ENCODE measurements at places on chromosomes 12 and 14.

DNA sequence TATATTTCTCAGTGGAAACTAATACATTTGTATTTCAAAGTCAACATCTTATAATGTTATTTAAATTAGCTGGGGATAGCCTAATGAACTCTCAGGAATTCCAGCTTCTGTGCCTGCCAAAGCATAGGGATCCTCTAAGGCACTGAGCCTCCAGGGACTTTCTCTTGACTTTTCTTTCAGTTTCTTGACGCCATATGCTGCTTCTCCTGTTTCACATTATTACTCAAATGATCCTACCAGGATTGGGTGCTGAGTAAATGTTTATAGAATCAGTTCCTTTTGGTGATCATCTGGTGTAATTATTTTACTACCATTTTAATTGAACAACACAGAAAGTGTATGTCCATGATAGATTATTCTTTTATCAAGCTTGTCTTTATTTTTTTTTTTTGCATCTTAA is 7.9 kb downstream of the METTL25 start:
- H3K4me3 ChIP-seq, result no peak overlapping the region
- peaks cover 18% of the 10 kb centered on the region for H3K4me1 ChIP-seq
- peaks cover 4% of the 10 kb centered on the region for H3K36me3 ChIP-seq
- no peak overlapping the region for H3K27ac ChIP-seq
- no peaks in the 10 kb centered on the region for H3K27me3 ChIP-seq

- H3K27me3 ChIP-seq, result no peaks in the 10 kb centered on the region
- no peak for DNase-seq
- no peak overlapping the region for H3K27ac ChIP-seq
- H3K36me3 ChIP-seq, result no peaks in the 10 kb centered on the region
These were observed 79.3 kb upstream of the TSPAN8 start for GRCh38 chr12:71237128-71237527.

DNA sequence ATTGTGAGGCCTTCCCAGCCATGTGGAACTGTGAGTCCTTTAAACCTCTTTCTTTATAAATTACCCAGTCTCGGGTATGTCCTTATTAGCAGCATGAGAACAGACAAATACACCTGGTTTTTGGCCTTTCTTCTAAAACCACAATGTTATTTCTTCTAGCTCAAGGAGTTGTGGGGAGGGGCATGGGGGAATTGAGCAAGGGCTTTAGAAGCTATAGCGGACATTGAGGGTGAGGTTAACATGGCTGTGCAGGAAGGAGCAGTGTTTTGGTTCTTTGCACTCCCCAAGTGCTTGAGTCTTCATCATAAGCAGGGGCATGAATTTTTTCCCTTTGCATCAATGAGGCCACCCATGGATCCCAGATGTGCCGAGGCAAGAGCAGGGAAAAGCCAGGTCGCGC is 86.8 kb downstream of the SPRING1 start:
- H3K4me1 ChIP-seq, result peaks cover 5% of the 10 kb centered on the region
- peaks cover 3% of the 10 kb centered on the region for H3K36me3 ChIP-seq
- H3K27me3 ChIP-seq, result peaks cover 7% of the 10 kb centered on the region
- no peak for DNase-seq
- no peak overlapping the region for H3K27ac ChIP-seq

- H3K27ac ChIP-seq, result no peak overlapping the region
- H3K27me3 ChIP-seq, result no peaks in the 10 kb centered on the region
- no peak overlapping the region for H3K4me3 ChIP-seq
- no peaks in the 10 kb centered on the region for H3K4me1 ChIP-seq
These were observed 44.2 kb downstream of the TTC8 start for GRCh38 chr14:88868558-88869159.

DNA sequence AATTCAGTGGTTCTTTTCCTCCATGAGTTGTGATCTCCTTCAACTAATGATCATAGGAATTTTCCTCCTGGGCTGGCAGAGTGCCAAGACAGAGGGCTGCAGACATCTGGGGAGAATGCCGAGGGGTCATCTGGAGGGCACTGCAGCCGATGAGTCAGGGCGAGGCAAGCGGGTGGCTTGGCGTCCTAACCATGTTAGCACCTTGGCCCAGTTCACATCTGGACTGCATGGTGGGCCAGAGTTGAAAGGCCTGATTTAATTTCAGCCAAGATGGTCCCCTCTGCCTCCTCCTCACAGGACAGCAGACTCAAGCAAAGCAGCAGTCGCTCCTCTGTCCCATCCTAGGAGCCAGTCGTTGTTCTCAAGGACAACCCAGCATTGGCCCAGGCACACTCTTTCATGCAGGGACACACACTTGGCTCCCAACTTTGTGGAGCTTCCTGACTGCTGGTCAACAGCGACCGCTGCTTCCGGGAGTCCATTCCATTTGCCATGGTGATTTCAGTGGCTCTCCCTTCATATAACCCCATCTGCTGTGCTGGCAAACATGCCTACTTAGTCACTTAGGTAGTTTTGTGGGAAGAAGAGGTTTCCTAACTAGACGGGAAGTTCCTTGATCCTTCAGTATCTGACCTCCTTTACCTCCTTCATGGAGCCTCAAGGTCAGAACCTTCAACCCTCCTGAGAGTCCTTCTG is 161.8 kb downstream of the TTC8 start:
- DNase-seq, result no peak
- no peak overlapping the region for H3K4me3 ChIP-seq
- no peaks in the 10 kb centered on the region for H3K4me1 ChIP-seq
- no peaks in the 10 kb centered on the region for H3K36me3 ChIP-seq
- no peak overlapping the region for H3K27ac ChIP-seq

GRCh38 chr12:108823804-108824203 is 33.6 kb downstream of the SSH1 start:
- H3K27ac ChIP-seq, result no peak overlapping the region
- DNase-seq, result no peak
- H3K36me3 ChIP-seq, result no peaks in the 10 kb centered on the region
- H3K27me3 ChIP-seq, result no peaks in the 10 kb centered on the region
- H3K4me1 ChIP-seq, result peaks cover 14% of the 10 kb centered on the region

- peaks cover 27% of the 10 kb centered on the region for H3K27me3 ChIP-seq
- no peak overlapping the region for H3K27ac ChIP-seq
- DNase-seq, result no peak
- H3K36me3 ChIP-seq, result no peaks in the 10 kb centered on the region
- no peaks in the 10 kb centered on the region for H3K4me1 ChIP-seq
- H3K4me3 ChIP-seq, result no peak overlapping the region
These were observed 70.2 kb upstream of the TCL1A start for GRCh38 chr14:95784137-95784536.

GRCh38 chr14:61838661-61839245 is 76.5 kb downstream of the SNAPC1 start:
- H3K27ac ChIP-seq, result no peak overlapping the region
- peaks cover 6% of the 10 kb centered on the region for H3K4me1 ChIP-seq
- no peaks in the 10 kb centered on the region for H3K36me3 ChIP-seq
- H3K4me3 ChIP-seq, result no peak overlapping the region

GRCh38 chr12:83346333-83346732 is 659.6 kb downstream of the TMTC2 start:
- no peaks in the 10 kb centered on the region for H3K36me3 ChIP-seq
- no peaks in the 10 kb centered on the region for H3K4me1 ChIP-seq
- H3K27me3 ChIP-seq, result peaks cover 4% of the 10 kb centered on the region
- H3K27ac ChIP-seq, result no peak overlapping the region

- no peak overlapping the region for H3K4me3 ChIP-seq
- DNase-seq, result no peak
- H3K36me3 ChIP-seq, result peaks cover 3% of the 10 kb centered on the region
- peaks cover 2% of the 10 kb centered on the region for H3K4me1 ChIP-seq
These were observed 83.6 kb upstream of the USP44 start for GRCh38 chr12:95634622-95635621.

GRCh38 chr12:106801830-106802533 is 27.5 kb downstream of the RIC8B start:
- no peaks in the 10 kb centered on the region for H3K27me3 ChIP-seq
- peaks cover 18% of the 10 kb centered on the region for H3K36me3 ChIP-seq
- H3K27ac ChIP-seq, result peak overlapping the region; percentile 8
- no peak overlapping the region for H3K4me3 ChIP-seq
- DNase-seq, result no peak
- H3K4me1 ChIP-seq, result peaks cover 23% of the 10 kb centered on the region

- no peaks in the 10 kb centered on the region for H3K4me1 ChIP-seq
- H3K4me3 ChIP-seq, result no peak overlapping the region
- H3K27me3 ChIP-seq, result no peaks in the 10 kb centered on the region
- H3K27ac ChIP-seq, result no peak overlapping the region
- DNase-seq, result no peak
These were observed 124.7 kb downstream of the EPS8 start for GRCh38 chr12:15664491-15664890.

DNA sequence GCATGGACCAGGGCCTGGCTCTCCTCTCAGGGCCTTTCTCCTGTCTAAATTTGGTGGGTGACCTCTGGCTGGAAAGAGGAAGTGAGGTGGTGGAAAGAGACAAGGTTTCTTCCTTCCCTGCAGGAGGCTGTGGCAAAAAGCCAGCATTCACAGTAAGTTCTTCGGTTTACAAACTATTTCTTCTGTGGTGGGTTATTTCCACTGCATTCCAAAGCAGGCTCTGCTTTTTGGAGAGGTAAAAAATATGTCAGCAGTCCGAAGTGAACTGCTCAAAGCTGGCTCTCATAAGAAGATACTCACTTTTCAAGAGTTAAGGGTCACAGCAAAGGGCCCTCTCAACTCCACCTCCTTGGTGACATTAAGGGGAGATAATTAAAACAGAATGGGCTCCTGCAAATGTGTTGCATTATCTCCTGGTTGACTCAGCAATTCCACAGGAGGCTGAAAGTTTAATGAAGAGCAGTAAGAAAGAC is 48.9 kb upstream of the POC1B start:
- no peaks in the 10 kb centered on the region for H3K27me3 ChIP-seq
- H3K4me1 ChIP-seq, result no peaks in the 10 kb centered on the region
- DNase-seq, result no peak
- no peaks in the 10 kb centered on the region for H3K36me3 ChIP-seq

GRCh38 chr12:67280572-67280971 is 11.4 kb downstream of the CAND1 start:
- H3K36me3 ChIP-seq, result peaks cover 2% of the 10 kb centered on the region
- no peak overlapping the region for H3K4me3 ChIP-seq
- DNase-seq, result no peak
- no peak overlapping the region for H3K27ac ChIP-seq
- peaks cover 44% of the 10 kb centered on the region for H3K4me1 ChIP-seq

DNA sequence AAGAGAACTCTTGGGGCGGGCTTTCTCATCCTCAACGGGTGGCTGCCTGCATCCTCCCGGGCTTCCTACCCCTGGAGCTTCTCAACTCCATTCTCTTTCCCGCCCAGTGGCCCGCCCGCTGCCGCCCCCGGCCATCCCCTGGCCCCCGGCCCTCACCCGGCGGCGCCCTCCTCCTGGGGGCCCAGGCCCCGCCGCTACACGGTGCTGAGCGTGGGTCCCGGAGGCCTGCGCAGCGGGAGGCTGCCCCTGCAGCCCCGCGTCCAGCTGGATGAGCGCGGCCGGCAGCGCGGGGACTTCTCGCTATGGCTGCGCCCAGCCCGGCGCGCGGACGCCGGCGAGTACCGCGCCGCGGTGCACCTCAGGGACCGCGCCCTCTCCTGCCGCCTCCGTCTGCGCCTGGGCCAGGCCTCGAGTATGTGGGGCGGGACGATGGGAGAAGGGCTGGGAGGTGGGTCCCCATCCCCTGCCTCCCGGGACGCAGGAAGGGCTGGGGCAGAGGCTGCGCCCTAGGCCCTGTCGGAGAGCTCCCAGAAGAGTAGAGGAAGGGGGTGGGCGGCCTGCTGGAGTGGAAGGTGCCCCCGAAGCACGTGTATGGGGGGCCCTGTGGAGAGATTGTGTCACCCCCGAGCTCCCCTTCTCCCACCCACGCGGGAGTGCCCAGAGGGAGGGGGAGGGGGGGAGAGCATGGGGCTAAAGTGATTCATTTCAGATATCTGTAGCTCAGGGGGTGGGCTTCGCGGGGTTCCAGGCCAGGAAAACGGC is 1.5 kb downstream of the LAG3 start:
- H3K36me3 ChIP-seq, result peaks cover 13% of the 10 kb centered on the region
- peak overlapping the region; percentile 92 for H3K4me3 ChIP-seq
- no peak for DNase-seq
- H3K4me1 ChIP-seq, result peaks cover 34% of the 10 kb centered on the region

- peaks cover 2% of the 10 kb centered on the region for H3K36me3 ChIP-seq
- no peak overlapping the region for H3K4me3 ChIP-seq
- no peak for DNase-seq
- peaks cover 19% of the 10 kb centered on the region for H3K4me1 ChIP-seq
- peak overlapping the region; percentile 90 for H3K27ac ChIP-seq
- no peaks in the 10 kb centered on the region for H3K27me3 ChIP-seq
These were observed 30.9 kb downstream of the BICDL1 start for GRCh38 chr12:120019938-120020337.

GRCh38 chr12:89781946-89782550 is 73.4 kb upstream of the ATP2B1 start:
- no peaks in the 10 kb centered on the region for H3K27me3 ChIP-seq
- no peak for DNase-seq
- H3K4me1 ChIP-seq, result peaks cover 3% of the 10 kb centered on the region
- no peak overlapping the region for H3K4me3 ChIP-seq
- H3K27ac ChIP-seq, result peak overlapping the region; percentile 37

DNA sequence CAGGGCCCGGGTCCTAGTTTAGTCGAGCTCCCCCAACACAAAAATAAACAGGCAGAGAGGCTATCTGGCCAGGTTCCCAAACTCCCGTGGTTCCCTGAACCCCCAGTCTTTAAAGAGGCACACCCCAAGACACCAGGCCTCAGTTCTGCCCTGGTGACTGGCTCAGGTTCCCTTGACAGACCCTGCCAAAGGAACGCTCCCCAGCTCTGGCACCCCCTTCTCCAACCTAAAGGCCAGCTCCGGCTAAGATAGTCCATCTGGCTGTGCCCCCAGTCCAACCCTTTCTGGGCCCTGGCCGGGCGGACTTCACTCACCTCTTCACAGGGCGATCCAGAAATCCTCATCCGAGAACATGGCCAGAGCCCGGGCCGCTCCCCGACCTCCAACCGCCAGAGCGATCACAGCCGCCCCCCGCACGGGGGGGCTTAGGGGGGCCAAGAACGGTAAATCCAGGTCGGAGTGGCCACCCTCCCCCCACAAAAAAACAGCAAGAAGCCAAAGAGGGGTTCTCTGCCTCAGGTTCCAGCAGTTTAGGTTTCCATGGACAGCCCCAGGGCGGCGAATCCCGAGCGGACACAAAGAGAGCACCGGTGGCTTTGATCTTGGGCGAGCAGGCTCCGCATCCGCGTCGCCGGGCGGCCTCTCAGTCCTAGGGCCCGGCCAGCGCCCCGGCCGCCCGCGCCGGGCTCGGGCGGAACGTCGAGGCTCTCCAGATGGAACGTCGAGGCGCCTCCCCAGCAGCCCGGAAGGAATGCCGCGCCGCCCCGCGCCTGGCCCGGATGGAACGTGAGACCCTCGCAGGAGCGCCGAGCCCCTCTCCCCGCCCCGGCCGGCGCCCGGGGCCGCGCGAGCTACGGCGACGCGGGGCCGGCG is 1.1 kb downstream of the KMT2D start:
- peak overlapping the region; percentile 96 for H3K27ac ChIP-seq
- peaks cover 58% of the 10 kb centered on the region for H3K4me1 ChIP-seq
- H3K27me3 ChIP-seq, result no peaks in the 10 kb centered on the region
- peak overlapping the region; percentile 95 for H3K4me3 ChIP-seq
- no peak for DNase-seq

Measured in T-helper 17 cell (primary cell).